ENCODE measurements at places on chromosomes 2 and 18.

DNA sequence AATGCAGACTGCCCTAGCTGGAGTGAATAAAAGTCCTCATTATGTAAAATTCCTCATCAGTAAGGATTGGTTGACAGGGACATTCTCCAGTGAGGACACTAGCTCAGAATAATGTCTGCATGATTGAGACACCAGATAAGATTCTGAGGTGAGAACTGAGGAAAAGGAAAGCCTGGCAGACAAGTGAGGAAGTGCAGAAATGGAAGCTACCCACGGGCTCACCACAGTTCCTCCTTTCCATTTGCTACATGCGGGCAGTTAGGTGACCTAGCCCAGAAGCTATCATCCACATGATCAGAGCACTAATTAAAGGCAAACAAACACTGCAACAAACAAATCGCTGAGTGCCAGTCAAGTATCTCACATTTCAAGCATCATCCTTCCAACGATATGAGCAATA, 27.7 kb downstream of the NETO1 start:
- no peak for DNase-seq

DNA sequence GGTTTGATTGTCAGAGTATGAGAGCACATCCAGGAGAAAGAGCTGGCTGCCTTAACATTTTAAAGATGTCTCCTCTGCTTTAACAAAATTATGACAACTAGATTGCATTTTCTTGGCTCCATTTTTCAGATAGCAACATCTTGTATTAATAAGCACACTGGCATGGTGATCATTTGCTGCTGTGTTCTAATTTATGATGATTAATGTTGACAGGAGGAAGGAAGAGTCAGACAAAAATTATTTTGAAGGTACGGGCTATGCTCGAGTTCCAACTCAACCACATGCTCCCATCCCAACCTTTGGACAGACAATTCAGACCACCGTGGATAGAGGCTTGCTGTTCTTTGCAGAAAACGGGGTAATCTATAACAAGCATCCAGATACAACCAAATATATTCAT, 98.2 kb upstream of the TTC39C start:
- no peak for DNase-seq

- no peak for DNase-seq
Observed at GRCh38 chr2:223072826-223073225, 20.8 kb downstream of the KCNE4 start.

DNA sequence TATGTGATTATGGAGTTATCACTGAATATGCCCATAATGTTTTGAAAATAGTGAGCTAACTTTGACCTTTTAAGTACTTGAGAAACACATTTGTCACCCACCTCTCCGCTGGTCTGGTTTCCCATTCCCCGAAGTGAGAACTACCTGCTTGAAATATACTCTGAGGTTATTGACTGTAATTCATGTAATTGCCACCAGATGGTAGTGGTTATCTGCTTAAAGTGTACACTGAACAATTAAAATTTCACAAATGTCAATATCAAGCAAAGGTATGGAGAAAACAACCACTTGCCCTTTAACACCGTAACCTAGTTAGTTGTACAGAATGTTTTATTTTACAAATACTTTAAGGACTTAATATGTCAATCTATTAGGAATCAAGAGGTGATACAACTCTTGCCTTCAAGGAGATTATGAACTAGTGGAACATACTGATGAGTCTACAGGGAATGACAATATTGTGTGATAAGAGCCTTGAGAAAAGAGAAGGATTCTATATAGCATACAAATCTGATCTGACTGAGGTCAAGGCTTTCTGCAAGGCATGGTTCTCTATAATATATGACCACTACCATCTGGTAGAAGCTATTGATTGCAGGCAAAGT, 316.8 kb upstream of the KCNH7 start:
- DNase-seq = peak; percentile 46
